ENCODE measurements at places on chromosomes 11 and 22.

GRCh38 chr11:84825106-84825660, 802.0 kb downstream of the DLG2 start:
- DNase-seq = no peak

DNA sequence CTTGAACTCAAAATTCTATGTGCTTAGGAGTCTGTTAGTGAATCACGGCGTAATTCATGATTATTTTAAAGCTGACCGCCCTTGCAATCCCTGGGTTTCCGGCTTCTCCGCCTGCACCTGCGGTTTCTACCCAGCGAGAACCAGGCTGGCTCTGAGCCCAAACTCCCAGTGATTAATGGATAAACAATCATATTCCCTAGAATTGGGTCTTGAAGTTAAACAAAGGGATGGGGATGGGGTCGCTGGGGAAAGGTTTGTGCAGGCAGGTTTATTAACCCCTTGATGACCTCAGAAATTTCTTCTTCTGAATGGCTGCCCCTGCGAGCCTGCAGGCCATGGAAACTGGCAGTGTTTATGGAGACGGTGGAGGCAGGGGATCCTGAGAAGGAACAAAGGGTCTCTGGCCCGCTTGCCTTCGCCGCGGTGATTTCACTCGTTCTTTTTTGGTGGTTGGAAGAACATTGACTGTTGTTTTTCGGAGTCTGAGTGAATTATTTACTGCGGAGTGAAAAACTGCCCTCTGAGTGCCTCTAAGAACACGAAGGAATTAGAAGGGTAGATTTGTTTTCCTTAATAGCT, 1000.3 kb downstream of the BRD1 start:
- no peak for DNase-seq

GRCh38 chr11:90701716-90702115, 478.9 kb upstream of the CHORDC1 start:
- DNase-seq = no peak

GRCh38 chr11:94539420-94539819, 4.3 kb upstream of the FUT4 start:
- DNase-seq = no peak

- no peak for DNase-seq
Observed at GRCh38 chr11:134537296-134537695, 125.3 kb upstream of the B3GAT1 start.

DNA sequence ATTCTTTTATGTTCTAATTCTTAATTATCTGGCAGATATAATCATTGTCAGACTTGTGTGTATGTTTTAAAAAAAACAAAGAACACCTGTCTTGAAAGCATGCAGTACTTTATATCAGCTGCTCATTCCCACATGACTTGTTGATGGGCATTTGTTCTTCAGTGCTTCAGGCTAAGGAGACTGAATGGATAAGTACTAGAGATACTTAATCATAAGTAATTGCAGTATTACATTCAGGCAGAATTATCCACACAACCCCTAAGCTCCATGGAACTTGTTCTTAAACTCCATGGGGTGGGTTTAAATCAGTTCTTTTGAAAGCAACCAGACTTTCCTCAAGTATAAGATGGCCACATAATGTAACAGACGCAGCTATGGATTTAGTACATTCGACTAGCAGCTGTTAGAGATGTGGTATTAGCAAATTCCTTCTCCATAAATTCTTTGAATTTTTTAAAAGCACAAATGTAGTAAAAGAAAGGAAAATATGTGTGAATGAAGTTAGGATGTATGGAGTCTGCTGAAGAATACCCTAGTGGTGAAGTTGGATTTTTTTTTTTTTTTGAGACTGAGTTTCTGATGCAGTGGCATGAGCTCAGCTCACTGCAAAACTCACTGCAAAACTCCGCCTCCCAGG, 3.0 kb downstream of the JAM3 start:
- no peak for DNase-seq

DNA sequence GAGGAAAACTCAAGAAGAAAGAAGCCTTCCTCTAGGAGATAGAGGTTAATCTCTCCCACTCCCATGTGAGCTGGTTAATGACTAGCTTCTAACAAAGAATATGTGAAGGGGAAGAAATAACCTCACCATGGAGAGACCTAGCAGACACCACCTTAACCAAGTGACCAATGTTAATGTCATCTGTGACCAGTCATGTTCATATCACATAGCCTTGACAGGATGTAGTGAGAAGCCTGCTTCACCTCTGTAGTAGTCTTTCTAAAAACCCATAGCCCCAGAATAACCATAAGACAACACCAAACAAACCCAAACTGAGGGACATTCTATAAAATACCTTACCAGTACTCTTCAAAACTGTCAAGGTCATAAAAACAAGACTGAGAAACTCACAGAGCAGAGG, 21.5 kb upstream of the POU2AF1 start:
- DNase-seq = no peak

GRCh38 chr22:23255506-23256170, 75.3 kb downstream of the BCR start:
- no peak for DNase-seq

- DNase-seq = no peak
Observed at GRCh38 chr11:111960916-111961315, 23.8 kb downstream of the DIXDC1 start.

GRCh38 chr11:85822814-85823213, 11.9 kb upstream of the SYTL2 start:
- DNase-seq = no peak

DNA sequence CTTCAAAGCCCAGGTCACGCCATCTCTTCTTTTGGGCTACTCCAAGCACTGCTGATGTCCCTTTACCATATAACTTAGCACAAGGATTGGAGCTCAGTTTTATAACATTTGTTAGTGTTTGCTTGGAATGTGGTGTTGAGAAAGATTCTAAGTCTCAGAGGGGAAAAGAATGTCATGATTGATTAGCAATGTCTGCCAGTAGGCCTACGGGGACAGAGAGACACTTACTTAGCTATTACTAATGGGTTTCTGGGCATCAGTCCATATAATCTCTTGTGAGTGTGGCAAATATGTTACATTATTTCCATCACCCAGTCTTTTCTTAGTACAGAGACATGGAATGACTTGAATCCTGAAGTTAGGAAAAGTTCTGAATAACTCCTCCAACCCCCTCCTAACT, 75.4 kb upstream of the FSHB start:
- no peak for DNase-seq

- peak; percentile 65 for DNase-seq
Observed at GRCh38 chr11:2990617-2991451, 1.3 kb downstream of the NAP1L4 start.

GRCh38 chr11:61503135-61503770, 5.3 kb upstream of the LRRC10B start:
- DNase-seq = no peak

- no peak for DNase-seq
Observed at GRCh38 chr11:6566704-6567370, 36.6 kb downstream of the RRP8 start.

- no peak for DNase-seq
Observed at GRCh38 chr11:18324381-18324780, 2.0 kb downstream of the GTF2H1 start.

- DNase-seq = no peak
Observed at GRCh38 chr11:45267652-45268299, 18.4 kb downstream of the SYT13 start.

DNA sequence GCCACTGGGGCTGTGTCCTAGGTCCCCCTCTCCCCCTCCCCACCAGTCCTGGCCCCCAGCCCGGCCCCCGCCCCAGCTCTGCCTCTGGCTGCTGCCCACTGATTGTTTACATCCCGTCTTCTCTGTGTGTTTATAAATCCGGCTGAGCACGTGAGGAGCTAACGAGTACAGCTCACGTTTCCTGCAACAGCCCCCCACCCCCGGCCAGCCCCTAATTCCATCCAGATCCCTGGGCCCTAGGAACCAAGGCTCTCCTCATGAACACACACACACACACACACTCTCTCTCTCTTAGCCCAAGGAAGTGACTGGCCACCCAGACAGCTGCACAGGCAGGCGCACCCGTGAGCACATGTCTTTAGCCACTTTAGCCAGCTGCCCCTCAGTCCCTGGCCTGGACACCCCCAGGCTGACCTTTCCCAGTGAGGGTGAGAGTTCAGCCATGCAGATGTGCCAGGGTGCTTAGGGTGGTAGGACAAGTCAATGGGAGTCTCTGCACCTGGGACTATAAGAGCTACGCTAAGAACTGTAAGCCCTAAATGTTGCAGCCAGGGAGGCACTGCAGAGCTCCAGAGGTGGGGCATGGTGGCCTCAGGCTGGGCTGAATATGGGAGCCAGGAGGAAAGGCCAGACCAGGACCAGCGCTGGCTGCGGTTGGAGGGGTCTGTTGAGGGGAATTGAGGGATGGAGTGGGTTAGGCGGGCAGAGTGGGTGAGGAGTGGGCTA, 2.9 kb downstream of the CLCF1 start:
- no peak for DNase-seq

GRCh38 chr11:134645576-134645975, 233.5 kb upstream of the B3GAT1 start:
- DNase-seq = no peak

DNA sequence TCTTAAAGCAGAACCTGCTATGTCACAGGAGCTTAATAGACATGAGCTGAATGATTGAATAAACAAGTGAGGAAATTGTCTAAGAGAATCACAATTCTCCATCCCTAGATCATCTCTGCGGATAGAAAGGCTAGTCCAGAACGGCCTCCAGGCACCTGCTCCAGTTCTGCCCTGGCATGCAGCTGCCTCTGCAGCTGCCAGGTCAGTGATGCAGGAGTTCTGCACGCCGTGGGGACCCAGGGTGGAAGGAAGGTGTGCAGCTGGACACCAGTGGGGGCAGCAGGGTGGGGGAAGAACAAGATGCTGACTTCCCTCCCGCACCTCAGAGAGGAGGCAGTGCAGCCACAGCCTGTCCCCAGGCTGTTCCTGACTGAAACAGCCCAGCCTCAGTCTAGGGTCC, 192.1 kb upstream of the NCAM1 start:
- DNase-seq = no peak

GRCh38 chr11:67584205-67584880, 731 bp downstream of the GSTP1 start:
- peak; percentile 30 for DNase-seq

GRCh38 chr11:73784080-73784634, 3.5 kb upstream of the MRPL48 start:
- DNase-seq = no peak

GRCh38 chr11:47415949-47416472, 7.6 kb downstream of the SLC39A13 start:
- DNase-seq = no peak

- DNase-seq = no peak
Observed at GRCh38 chr11:10587388-10587787, 18.9 kb upstream of the LYVE1 start.

GRCh38 chr11:46281371-46281831, 3.9 kb downstream of the CREB3L1 start:
- DNase-seq = no peak

GRCh38 chr11:84420271-84420670, 1134.1 kb upstream of the CCDC90B start:
- DNase-seq = no peak

- DNase-seq = no peak
Observed at GRCh38 chr11:123145661-123146060, 49.4 kb downstream of the CLMP start.

DNA sequence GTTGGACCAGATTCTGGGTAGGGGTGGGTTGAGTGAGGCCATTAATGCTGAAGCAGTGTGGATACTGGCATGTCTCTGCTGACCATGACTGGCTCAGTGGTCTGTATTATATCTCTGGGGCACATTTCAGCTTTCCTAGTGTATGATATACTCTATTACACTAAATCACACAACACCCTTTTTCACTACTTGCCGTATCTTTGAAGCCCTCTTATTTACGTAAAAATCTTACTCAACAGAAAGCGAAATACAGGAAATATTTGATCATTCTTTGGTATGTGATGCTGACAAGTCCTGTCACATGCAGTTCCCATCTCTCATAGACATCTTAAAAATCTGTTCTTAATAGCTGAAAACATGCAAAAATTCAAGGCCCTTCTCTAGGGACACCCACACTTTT, 40.3 kb downstream of the OR5B17 start:
- no peak for DNase-seq

DNA sequence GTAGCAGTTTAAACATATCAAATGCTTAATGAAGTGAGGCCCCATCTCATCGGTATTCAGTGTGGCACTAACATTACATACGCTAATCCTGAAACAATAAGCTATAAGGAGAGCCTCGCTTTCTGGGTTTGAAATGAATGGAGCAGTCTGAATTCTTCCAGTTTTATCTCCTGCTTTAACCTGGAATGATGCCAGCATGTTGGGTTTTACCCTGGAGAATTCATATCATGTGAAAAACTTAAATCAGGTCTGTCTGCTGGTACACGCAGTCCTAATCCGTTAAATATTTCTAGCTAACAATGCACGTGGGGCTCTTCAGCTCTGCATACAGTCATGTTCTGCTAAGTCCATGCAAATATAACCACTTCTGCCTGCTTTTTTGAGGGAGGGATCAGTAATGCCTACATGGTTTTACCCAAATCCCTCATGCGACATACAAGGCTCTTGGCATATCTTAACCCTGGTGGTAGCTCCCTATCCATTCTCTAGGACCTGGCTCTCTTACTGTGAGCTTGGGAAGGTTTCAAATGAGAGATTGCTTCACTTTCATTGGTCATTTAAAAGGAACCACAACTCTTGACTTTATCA, 92.7 kb downstream of the COMMD9 start:
- no peak for DNase-seq

DNA sequence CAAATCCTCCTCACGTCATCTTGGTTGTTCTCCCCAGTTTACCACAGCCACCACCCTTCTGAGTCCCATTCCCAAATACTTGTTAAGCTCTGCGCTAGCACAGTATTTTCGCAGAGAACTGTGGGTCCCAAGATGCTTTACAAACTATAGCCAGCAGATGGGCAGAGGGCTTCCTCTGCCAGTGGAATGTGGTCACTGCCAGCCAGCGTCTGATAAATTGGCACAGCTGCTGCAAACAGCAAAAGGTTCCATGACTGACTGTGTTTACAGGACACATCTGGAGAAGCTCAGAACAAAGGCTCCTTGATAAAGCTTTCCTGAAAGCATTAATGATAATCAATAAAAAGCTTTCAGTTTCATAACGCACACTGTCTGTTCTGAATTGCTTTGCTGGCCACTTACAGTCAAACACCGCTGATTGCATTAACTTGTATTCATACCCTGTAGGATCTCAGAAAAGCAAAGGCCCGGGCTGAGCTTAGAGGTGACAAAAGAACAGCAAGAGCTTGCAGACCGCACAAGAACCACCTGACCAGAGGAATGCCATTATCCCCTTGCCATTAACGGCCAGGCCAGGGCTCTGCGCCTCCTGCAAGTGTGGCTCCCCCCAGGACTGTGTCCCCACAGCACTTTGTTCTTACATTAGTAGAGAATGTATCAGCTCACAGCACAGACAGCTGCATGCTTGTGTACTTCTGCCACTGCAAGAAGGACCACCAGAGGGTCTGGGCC, 120.6 kb downstream of the MICAL3 start:
- DNase-seq = no peak

GRCh38 chr11:64146036-64146955, 19.6 kb downstream of the MACROD1 start:
- peak; percentile 61 for DNase-seq

- DNase-seq = no peak
Observed at GRCh38 chr11:33912405-33913361, 20.8 kb upstream of the LMO2 start.

- no peak for DNase-seq
Observed at GRCh38 chr11:76752321-76753143, 30.6 kb upstream of the TSKU start.
